ENCODE measurements at places on chromosomes 12 and 14.

GRCh38 chr14:70425354-70425753 is 8.5 kb upstream of the SYNJ2BP start:
- no peak for DNase-seq

DNA sequence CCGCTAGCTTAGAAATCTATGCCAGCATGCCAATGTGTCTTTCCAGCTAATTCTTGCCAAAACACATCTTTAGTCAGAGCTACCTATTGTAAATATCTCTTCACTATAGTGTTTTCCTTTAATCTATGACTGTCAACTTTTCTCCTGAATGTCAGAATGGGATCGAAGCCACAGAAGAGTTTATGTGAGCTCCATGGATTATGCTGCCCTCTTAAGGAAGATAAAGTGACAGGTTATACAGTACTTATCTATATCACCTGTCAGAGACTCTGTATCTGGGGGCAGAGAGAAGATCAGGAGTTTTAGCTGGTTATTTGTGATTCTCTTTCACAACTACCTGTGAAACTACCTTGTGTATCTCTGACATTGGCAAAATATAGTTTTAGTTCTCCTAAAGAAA is 204.3 kb upstream of the SEL1L start:
- no peak for DNase-seq

GRCh38 chr14:75489480-75489837 is 32.8 kb upstream of the BATF start:
- DNase-seq, result no peak

DNA sequence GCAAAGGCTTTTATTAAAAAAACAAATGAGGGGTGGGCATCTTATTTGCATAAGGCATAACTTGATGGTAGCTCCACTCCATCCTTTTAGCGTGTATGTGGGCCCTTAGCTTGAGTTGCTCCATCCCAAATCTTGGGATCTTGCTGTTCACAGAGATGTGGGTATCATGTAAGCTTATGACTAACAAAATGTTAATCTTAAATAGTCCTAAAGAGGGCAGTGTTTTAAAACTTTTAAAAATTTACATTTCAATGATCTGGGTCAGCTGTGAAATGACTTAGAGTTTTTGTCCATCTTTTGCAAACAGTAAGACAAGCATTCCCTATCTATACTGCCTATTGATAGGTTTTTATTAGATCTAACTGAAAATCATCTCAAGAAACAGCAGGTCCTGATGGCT is 86.0 kb downstream of the SLCO1A2 start:
- no peak for DNase-seq

DNA sequence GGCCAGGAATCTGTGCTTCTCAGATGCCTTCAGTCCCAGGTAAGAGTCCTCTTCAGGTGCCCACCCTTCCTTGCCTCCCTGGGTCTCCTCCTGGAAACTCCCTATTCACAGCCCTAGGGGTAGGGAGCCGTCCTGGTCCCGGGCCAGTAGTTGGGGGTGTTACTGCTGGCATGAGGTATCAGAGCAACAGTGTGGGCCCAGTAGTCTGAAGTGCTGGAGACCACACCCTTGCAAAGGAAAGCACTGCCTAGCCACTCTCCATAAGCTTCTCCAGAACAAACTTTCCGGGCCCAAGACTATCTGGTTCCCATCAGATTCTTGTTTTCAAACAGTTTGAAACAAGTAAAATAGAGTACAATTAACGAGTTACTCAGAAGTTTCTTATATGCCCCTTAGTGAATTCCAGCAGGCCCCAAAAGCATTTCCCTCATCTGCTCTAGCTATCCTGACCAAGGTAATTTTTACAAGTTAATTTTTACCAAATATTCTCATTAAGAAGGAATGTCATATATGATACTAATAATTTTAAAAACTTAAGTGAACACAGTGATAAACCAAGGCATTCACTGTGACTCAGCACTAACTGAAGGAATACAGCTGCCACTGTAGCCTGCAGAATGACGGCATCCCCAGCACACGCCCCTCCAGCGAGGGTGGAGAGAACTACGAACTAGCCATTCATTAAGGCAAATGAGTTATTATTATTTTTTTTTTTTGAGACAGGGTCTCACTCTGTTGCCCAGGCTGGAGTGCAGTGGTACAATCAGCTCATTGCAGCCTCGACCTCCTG is 49.4 kb downstream of the MOK start:
- DNase-seq, result no peak

DNA sequence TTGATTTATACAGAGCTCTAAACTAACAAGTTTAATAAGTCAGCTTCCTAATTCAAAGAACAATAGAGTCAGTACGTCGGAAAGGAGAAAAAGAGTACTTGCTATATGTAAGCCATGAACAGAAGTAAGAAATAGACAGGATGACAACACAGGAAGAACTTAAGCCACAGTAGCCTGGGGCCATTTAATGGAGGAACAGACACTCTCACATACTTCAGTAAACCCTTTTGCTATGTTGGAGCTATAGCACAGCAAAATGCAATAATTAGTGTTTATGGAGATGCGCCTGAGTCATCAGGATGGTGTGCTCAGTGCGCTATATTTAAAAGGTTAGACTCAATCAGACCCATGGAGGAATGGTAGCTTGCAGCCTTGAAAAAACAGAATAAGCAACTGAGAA is 61.0 kb downstream of the SRGAP1 start:
- no peak for DNase-seq

DNA sequence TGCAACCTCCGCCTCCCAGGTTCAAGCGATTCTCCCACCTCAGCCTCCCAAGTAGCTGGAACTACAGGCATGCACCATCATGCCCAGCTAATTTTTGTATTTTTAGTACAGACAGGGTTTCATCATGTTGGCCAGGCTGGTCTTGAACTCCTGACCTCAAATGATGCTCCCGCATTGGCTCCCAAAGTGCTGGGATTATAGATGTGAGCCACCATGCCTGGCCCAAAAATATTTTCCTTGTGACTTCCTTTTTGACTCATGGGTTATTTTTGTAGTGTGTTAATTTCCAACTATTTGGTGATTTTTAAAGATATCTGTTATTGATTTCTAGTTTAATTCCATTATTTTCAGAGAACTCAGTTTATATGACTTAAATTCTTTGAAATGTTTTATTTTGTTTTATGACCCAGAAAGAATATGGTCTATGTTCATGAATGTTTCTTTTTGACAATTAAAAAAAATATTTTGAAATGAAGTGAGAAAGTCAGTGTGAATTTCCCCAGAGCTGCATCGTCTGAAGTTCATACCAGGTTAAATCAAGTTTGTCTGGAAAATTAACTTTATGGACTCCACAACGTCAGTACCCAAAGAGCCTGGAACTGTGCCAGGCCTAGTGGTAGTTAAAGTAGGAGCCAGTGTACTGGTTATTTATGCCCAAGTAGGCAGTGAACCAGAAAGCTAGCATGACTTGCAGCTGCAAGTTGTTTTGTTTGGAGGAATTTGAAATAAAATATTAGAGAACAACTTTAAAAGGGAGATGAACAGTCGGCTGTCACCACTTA is 2.8 kb upstream of the CDKL1 start:
- DNase-seq, result no peak

- no peak for DNase-seq
Measured at GRCh38 chr12:123519141-123520001, 14.1 kb downstream of the RILPL1 start.

DNA sequence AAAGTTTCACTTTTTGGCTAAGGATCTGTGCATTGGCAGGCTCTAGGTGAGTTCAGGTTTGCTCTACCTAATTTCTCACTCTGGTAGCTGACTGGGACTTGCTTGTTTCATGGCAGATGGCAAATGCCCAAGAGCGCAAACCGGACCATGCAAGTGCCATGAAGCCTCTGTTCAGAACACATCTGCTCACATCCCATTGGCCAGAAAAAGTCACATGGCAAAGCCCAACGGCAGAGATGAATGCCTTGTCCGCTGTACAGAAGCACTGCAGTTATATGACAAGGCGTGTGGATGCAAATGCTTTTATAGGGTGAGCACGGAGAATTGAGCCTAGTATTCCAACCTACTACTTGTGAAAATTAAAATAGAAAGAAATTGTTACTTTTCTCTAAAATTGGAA is 202.2 kb upstream of the HMGA2 start:
- no peak for DNase-seq

DNA sequence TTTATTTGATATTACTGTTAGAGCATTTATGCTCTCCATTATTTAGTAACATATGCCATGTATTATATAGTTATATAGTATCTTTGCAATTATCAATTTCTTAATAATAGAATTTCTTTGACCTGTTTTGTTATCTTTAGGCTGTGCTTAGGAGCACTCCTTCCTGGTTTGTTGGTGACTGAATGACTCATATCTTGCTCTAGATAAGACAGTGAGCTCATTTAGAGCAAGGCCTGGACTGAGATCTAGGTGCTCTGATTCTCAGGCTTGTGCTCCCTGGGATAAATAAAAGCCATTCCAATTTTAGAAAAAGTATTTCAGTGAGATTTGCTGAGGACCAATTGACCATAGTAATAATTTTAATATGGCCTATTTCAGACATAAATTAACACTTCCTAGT is 951.2 kb downstream of the FLRT2 start:
- no peak for DNase-seq

DNA sequence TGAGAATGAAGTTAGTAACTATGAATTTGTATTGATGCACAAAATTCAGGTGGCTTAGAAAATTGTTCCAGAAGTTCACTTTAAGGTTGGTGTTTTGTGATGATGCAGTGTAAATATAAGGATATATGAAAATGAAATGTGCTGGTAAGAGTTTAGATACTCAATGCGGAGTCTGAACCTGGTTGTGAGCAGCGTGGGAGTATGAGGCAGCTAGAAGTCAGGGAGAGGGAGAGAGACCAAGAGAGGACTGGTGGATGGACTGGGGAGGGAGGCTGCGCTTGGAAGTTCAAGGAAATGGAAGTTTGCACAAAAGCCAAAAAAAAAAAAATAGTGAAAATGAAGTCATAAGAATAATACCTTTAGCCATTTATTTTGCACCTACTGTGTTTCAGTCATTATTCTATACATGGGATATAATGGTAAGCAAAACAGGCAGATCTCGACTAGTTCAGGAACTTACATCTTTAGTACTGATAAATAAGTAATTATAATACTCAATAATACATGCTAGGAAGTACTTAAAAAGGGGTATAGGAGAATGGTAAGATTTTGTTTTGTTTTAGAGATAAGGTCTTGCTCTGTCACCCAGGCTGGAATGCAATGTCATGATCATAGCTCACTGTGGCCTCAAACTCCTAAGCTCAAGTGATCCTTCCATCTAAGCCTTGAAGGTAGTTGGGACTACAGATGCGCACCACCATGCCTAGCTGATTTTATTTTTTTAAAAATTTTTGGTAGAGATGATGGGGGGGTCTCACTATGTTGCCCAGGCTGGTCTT is 10.0 kb upstream of the RAB21 start:
- no peak for DNase-seq

GRCh38 chr12:95574799-95575452 is 23.6 kb upstream of the USP44 start:
- DNase-seq, result no peak

DNA sequence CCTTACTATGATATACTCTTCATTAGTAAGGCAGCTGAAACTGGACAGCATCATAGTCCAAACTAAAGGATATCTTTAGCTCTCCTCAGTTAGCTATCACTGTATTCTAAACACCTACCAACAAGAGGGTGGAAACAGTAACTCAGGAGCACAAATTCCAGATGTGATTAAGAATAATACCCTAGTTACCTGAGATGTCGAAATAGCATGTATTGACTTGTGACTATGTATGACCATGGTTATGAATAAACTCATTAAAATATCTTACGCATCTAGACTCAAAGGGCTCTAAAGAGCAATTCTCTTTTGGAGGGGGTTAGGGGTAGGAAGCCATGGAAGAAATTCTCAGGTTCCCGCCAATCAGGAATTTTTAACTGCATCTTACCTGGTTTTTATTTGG is 90.8 kb downstream of the C2CD5 start:
- DNase-seq, result no peak

DNA sequence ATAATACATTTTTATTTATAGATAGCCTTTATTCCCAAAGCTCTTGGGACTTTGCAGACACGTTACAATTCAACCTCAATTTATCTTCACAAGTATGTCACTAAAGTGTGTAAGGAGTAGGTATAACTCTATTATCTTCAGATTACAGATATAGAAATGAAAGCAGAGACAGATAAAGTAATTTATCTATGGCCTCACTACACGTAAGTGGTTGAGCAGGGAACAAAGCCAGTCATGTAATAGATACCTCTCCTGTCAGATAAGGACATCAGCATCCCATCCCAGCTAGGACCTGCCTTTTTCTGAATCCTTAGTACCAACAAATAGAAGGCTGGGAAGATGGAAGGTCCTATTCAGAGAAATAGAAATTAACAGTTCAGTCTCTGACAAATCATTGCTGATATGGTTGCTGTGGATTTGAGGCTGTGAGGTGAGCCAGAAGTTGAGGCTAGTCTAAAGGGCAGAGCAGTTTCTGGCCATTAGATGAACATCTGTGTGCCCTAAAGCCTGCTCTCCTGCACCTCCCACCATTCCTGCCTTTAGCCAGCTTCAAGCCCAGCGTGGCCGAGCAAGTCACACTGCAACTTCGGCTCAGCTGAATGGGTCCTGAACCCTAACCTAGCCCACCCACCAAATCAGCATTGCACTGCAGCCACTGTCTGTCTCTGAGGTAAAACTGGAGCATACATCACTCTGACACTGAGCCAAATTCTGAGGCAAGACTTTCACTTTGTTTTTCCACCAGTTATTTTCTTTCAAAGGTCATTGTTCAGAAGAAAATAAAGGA is 71.1 kb upstream of the PLEKHA5 start:
- DNase-seq, result no peak

- no peak for DNase-seq
Measured at GRCh38 chr12:19018302-19018970, 111.1 kb upstream of the PLEKHA5 start.

DNA sequence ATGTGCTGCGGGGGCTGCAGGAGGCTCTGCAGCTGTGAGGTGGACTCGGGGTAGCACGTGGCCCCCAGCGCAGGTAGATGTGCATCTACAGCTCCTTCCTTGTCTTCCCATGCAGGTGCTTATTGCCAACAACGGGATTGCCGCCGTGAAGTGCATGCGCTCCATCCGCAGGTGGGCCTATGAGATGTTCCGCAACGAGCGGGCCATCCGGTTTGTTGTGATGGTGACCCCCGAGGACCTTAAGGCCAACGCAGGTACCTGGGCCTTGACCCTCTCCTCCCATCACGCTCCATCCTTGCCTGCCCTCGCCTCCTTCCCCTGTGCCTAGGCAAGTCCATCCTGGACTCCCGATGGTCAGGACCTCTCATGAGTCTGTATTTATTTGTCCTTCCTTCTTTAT is 51.4 kb downstream of the ACACB start:
- DNase-seq, result no peak

Measured in iPS DF 6.9 (cell line).